Stimulated activated CD8-positive, alpha-beta memory T cell treated with anti-CD3 and anti-CD28 coated beads, Interleukin-4, amount 100 ng/mL, for 4 hours (primary cell): ENCODE measurements at places on chromosomes 5 and 9.

- DNase-seq: no peak
These were observed 42.7 kb downstream of the NKD2 start for GRCh38 chr5:1051366-1051720.

- DNase-seq: no peak
These were observed 119.3 kb downstream of the LMNB1 start for GRCh38 chr5:126896170-126896702.

DNA sequence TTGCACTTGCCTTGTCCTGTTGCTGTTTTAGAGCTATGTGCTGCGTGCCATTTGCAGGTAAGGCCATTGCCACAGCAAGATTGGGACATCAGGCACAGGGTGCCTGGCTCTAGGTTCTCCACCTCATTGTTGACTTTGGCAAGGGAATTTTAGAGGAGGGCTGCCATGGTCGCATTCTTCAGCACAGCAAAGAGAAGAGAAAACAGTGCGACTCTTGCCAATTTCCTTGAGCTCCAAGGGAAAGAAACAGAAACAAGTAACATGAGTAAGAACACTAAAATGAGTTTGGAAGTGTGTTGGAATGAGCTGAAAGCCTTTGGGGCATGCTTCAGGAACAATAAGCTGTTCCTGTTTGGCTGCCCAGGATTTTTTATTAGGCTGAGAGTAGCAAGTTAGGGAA, 188.1 kb upstream of the IL12B start:
- DNase-seq: no peak

GRCh38 chr9:86557063-86557766, 203.0 kb upstream of the TUT7 start:
- no peak for DNase-seq

DNA sequence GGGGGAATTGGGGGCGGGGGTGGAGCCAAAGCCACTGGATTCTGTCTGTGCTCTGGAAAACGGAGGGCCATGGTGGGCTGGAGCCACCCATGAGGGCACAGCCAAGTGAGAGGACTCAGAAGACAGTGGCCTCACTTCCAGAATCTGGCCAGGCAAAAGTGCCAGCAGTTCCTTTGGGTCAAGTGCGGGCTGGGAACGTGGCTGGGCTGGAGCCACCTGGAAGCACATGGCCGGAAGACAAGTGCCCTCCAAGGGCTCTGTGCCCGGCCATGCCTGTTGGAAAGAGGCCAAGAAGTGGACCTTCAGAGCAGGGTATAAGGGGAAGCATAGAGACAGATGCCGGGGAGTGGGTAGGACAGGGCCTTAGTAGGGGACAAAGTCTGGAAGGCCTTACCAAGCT, 11.7 kb upstream of the SH3PXD2B start:
- no peak for DNase-seq
